Right lobe of liver (tissue), 6 donors: ENCODE measurements at places on chromosomes 2 and 18.
A peak's percentile ranks its signal among the peaks of the same experiment; 100 is the strongest.

GRCh38 chr2:36432479-36432878 lies 76.9 kb downstream of the CRIM1 start:
- no peak for DNase-seq

- DNase-seq: no peak
Observed at GRCh38 chr2:19868224-19868623, 33.6 kb downstream of the TTC32 start.

GRCh38 chr18:69981948-69982347 lies 34.3 kb upstream of the CD226 start:
- DNase-seq: no peak

DNA sequence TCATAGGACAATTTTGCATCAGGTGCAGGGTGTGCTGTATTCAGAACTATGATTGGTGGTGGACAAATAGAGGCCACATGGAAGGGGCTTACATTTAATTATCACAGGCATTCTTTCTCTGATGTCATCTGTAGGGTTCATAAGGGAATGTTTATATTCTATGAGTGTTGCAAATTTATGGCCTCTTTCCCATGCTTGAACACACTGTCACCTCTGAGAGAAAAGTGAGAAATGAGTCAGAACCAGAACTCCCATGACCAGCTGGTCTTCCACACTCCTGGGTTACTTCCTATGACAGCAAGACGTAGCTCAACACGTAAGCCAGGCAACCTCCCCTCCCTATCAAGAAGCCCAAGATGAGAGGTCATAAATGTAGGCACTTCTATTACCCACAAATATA lies 310.8 kb downstream of the PIEZO2 start:
- DNase-seq: no peak

GRCh38 chr18:9986156-9986930 lies 72.5 kb downstream of the VAPA start:
- DNase-seq: no peak

GRCh38 chr2:112803691-112804521 lies 19.6 kb upstream of the IL1A start:
- DNase-seq: no peak

DNA sequence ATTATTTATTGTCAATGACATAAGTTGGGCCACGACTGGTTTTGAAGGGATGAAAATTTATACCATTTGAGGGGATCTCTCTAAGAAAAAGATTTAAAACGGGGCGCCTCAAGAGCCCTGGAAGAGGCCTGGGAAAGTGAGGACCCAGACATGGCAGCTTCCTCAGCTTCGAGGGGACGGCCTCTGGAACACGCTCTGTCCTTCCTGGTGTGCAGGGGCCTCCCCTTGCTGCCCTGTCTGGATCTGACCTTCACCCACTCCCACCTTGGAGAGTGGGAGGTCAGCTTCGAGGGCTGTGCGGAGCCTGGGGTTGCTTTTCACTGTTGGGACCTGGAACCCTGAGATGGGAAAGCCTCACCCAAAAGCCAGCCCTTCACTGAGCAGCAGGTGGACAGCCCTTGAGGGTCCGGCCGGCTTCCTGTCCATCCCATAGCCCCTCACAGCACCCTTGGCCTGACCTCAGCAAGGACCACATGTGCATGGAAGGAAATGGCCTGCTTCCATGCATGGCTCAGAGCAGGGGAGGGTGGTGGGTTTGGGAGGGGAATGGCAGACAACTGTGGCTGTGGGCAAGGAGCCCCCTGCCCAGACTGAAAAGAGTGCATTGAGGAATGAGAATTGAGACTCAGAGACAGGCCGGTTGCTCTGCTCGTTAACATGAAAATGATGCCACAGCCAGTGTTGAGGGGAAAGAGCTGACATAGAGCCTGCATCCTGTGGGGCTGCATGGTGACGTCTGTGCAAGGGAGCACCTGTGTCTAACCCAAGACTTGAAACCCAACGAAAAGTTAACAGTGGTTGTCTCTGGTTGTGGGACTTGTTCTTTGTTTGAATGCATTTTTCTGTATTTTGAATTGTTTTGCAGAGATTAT lies 16.3 kb downstream of the FBLN7 start:
- no peak for DNase-seq

GRCh38 chr18:68588169-68588568 lies 126.7 kb downstream of the TMX3 start:
- no peak for DNase-seq

GRCh38 chr2:197071213-197071612 lies 144.7 kb upstream of the PGAP1 start:
- no peak for DNase-seq

GRCh38 chr2:187453078-187453641 lies 5.1 kb upstream of the CALCRL start:
- DNase-seq: no peak

DNA sequence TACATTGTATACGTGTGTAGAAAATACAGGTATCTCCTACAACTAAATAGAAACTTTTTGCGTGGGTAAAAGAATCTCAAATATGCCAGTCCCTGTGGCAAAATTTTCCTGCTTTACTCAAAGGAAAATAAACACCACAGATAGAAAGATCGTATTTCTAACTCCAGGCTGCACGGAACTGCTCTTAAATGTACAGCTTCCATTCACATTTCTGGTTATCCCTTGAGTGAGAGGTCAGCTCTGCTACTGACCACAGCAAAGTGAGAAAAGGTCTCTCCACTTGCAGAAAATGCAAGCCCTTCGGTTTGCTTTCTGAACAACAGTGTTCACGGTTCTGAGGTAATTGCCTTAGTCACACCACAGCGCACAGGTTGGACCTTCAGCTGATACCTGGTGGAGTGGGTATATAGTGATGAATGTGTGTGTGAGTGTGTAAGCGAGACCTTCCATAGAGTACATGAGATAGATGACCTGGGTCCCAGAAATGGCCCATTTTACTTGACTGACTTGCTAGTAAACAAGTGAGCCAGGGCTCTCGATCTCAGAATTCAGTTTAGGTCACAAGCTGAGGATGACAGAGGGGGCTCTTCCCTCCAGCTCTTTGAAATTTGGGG lies 52.1 kb downstream of the ALPK2 start:
- no peak for DNase-seq

DNA sequence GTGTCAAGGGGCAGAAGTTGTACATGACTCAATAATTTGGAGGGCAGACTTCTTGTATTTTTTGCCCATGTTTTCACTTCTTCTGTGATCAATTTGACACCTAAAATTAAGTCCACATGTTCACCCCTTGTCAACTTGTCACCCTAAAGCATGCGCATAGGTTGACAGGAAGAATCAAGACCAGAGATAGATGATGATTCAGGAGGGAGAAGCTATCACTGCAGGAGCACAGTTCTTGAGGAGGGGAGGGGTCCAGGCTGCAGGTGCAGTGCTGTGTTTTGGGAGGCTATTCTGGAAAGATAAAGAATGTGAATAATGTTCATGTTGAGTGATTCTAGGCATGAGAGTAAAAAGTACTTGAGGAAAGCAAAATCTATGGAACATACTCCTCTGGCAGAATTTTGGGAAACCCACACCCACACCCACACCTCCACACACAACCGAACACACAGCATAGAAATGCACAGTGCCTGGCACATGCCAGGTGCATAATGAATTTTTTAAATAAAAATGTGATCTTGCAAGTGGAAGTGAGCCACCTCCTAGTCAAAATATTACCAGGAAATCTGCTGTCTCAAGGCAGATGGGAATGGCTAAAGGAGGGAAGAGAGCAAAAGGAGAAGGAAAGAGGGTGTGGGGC lies 249.2 kb upstream of the MEX3C start:
- no peak for DNase-seq

DNA sequence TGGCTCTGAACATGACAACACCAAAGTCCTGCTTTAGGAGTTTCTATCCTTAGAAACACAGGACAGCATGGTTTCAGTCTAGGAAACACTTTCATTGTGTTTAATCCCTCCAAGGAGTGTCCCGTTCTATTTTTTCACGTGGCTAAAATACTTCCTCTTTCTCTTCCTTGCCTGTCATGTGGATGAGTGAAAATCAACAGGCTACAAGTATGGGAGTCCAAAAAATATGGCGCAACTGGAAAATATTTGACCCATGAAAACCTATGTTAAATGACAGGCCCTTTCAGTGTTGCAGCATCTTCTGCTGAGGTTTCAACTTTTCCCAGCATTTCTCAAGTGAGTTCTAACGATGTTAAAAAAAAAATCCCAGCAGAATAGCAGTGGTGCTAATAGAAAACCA lies 146.3 kb downstream of the LAMA3 start:
- no peak for DNase-seq

GRCh38 chr2:181128199-181128598 lies 147.8 kb downstream of the UBE2E3 start:
- no peak for DNase-seq

DNA sequence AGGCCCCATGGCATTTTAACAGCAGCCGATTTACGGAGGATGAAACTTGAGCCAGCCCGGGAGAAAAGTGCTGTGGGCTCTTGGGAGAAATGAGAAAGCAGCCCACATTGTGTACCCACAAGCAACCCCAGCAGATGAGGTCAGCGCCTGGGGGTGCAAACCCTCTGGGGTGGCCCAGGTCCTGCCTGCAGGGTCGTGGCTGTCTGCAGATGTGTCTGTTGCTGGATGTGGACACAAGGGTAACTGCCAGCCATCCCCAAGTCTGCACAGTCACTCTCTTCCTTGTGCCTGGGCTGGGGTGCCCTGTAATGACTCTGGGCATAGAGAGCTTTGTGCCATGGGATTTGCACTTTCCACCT lies 170.8 kb downstream of the PRKCE start:
- DNase-seq: no peak

DNA sequence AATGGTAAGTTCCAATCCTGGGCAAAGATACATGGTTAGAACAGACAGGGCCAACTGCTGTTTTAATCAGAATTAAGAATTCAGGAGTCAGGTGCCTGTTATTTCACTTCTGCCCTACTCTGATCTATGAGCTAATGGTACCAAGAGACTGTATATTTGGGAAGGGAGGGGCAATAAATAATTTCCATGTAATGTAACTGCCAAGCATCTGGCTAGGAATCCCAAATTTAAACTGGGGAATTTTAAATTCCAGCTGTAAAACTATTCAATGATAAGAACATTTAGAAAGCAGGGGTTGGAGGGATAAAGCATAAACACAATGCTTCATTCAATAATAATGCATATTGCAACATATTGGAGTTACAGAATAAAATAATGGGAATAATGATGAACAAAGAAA lies 49.7 kb downstream of the SCN7A start:
- no peak for DNase-seq

DNA sequence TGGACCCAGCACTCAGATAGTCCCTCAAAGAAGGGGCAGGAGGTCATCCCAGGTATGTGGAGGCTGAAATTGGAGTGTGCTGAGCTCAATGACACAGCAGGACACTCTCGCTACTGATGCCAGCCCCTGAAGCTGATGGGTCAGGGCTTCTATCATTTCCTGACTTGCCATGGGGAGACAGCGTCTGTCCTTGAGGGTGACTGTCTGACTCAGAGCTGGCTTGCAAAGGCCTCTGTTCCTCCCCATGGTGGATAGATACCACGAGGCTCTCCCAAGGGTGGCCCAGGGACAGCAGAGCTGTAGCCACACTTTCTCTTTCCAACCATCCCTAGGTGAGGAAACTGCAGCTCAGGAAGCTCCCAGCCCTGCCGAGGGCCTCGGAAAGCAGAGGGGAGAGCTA lies 10.8 kb downstream of the ALPG start:
- no peak for DNase-seq

DNA sequence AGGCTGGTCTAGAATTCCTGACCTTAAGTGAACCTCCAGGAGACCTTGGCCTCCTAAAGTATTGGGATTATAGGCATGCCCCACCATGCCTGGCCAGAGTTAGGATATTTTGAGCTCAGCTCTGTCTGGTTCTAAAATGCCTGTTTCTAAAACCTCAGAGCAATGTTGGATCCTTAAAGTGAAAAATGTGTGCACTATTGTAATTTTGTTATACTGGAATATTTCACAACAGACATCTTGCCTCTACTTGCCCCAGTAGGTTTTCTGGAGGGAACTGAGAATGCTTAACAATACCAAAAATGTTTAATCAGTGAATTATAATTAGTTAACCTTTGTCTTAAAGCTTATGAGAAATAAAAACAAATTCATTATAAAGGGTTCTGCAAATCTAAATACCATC lies 144.6 kb upstream of the CCDC195 start:
- no peak for DNase-seq

- DNase-seq: no peak
Observed at GRCh38 chr2:106089611-106090010, 104.5 kb downstream of the UXS1 start.

DNA sequence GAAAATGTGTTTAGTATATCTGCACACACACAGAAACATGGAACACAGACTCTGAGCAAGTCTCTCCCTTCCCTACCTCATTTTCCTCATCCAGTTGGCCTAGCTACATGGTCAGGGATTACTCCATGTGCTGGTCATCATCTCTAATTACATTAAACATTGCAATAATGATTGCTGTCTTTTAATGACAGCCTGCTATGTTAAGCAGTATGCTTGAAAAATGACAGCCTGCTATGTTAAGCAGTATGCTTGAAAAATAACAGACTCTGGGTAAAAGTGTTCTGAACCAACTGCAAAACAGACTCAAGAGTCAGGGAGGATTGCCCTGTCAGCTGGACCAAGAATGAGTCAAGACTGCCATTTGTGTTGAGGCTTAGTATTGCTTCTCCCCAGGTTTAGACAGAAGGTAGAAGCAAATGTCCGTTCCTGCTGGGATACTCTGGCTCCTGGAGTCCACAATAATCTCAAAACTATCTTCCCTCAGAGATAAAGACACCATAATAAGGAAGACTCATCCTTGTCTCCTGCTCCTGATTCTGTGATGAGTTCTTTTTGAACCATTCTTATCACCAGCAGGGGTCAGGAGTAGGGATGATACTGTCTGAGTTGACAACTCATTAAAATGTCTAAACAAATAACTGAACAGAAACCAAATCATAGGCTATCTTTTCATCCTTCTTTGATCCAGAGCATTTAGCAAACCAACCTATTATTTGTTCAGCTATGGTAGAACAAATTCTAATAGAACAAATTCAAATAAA lies 57.7 kb downstream of the CCDC93 start:
- no peak for DNase-seq

GRCh38 chr2:46719487-46719886 lies 196.1 kb downstream of the MCFD2 start:
- DNase-seq: no peak

DNA sequence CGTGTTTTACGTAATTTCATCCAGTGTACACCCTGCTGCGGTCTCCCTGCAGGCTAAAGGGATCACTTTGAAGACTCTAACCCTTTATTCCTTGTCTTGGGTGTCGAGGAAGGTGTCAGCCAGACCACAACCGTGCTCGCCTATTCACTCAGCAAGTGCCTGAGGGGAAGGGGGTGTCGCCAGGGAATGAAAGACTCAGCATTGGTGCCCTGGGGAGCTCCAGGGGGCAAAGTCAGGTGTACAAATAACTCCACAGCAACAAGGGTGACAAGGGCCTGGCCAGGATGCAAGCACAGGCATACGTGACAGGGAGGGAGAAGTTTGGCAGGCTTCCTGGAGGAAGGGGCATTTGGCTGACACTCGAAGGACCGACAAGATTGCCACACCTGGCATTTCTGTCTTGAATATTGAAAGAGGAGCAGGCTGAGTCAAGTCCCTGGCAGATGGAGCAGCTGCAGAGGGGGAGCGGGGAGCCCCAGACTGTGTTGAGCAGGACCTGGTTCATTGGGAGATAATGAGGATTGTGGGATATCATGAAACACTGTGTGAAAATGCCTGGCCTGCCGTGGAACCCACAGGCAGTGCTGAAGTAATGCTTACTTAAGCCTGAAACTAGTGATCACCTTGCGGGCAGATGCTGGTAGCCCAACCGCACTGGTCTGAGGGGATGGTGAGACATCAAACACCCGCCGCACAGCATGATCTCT lies 93.9 kb downstream of the RHOB start:
- peak; percentile 67 for DNase-seq
